ENCODE measurements at places on chromosomes 2 and 18.

- no peak for DNase-seq
Measured at GRCh38 chr2:31956312-31956711, 54.5 kb downstream of the MEMO1 start.

- no peak for DNase-seq
Measured at GRCh38 chr2:65351234-65351947, 81.0 kb downstream of the SPRED2 start.

DNA sequence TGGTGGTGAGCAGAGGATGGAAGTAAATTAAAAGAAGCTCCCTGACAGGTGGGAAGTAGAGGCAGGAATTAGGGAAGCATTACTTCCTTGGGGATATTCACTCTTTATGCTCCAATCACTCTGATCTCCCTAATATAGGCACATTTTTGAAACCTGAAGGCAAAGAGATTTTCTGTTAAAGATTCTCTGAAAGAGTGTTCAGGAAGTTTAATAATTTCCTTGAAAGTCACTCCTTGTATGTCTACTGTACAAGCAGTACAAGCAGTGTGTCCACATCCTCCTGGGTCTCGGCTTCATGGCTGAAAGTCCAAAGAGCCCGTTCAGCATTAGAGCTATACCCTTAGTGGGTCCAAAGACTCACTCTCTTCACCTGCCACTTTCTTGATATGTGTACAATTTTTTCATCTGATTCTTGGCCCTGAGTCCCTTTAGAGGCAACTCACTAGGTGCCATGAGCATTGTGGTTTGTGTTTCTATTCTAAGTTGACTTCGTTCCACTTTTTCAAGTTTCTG is 60.2 kb downstream of the AAK1 start:
- DNase-seq, result no peak

- DNase-seq, result no peak
Measured at GRCh38 chr2:1306014-1306686, 107.1 kb upstream of the TPO start.

- peak; percentile 81 for DNase-seq
Measured at GRCh38 chr2:174593574-174594203, 3.9 kb downstream of the WIPF1 start.

DNA sequence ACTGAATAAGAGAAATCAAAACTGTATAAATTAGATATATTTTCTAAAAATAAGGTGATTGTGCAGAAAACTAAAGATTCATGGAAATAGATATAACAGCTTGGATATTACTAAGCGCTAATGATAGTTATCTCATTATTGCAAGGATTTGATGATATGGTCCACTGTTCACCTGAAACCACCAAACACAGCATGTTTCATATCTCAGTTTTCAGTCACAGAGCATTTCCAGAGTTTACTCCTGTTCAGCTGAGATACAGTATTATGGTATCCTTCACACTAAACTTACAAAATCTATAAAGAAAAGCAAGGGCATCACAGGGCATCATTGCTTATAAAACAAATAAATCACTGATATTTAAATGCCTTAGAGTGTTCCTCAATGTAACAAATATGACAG is 591.6 kb downstream of the ERBB4 start:
- no peak for DNase-seq

DNA sequence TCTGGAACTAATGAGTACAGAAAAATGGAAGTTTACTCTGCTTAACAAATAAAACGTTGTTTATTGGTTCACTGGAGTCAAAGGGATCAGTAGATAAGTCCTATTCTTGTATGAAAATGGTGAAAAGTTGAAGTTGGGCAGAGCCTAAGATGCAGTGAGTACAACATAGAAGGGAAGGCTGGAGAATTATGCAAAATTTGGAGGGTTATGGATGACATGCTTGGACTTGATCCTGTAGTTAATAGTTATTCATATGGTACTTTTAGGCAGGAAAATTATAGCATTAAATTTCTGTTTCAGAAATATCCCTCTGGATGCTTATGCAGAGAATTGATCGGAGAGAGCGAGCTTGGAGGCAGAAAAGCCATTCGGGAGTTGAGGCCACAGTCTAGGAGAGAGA is 167.6 kb downstream of the KCNS3 start:
- no peak for DNase-seq

GRCh38 chr2:53519918-53520841 is 247.4 kb upstream of the CHAC2 start:
- DNase-seq, result no peak
